ENCODE measurements at places on chromosomes 1 and 21.

DNA sequence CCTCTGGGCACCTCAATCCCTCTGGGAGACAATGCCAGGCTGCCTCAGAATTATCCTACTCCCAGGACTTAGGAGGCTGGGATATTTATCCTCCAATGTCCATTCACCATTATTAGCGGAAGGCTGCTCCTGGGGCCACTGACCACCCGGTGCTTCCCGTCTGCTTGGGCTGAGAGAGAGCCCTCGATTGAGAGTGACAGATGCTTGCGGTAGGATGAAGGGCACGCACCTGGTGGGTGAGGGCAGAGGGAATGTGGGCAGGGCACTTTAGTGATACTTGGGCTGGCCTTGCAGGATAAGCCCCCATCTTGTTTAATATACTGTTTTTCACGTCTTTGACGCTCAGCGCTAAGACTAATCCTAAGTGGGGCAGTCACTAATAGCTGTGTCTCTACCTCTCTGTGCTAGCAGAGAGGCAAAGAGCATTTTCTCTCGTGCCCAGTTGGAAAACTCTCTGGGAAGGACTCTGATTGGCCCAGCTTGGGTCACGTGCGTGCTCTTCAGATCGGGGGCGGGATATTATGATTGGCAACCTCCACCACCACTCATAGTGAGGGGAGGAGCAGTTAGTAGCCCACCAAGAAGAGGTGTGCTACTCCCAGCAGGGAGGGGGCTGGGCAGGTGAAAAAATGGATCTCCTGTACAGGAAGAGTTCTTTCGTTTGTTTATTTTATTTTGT, 10.6 kb upstream of the PARS2 start:
- no peak for DNase-seq

DNA sequence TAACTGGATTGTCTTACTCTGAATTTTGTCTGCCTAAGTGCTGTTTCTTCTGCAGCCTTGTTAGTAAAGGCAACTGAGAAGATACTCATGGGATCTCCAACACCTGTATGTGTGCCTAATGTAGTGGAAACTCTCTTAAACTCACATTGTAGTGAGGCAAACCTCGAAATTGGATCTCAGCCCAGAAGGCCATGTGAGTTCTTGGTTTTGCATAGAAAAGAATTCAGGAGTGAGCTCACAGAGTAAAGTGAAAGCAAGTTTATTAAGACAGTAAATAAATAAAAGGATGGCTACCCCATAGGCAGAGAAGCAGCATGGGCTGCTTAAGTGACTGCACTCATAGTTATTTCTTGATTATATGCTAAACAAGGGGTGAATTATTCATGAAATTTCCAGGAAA, 1344.7 kb downstream of the NCAM2 start:
- no peak for DNase-seq

DNA sequence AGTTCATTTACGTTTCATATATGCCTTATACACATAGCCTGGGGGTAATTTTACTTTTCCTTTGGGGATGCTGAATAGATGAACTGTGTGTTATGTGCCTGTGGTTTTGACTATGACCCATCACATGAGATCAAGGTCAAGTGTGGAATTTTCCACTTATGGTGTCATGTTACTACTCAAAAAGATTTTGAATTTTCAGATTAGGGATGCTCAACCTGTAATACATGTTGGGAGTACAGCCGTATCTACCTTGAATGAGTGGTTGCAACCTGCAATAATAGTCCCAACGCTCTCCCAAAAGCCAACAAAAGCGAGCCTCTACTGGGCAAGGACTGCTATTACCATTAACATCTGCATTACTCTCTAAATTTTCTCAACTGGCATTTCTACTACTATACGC, 68.5 kb upstream of the SDC3 start:
- no peak for DNase-seq

GRCh38 chr1:77319036-77319705, 37.4 kb downstream of the AK5 start:
- DNase-seq, result no peak

DNA sequence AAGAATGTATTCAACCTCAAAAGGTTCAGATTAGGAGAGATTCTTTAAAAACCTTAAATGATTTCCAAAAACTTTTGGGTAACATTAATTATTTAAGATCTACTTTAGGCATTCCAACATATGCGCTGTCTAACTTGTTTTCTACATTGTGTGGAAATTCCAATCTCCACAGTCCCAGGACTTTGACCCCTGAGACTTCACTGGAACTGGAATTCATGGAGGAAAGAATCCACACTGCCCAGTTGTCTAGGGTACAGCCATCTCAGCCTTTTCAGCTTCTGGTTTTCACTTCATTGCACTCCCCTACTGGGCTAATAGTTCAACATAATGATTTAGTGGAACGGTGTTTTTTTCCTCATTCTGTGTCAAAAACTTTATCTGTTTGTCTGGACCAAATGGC, 161.5 kb downstream of the IER5 start:
- DNase-seq, result no peak

- DNase-seq, result no peak
Observed at GRCh38 chr1:151447696-151448095, 11.6 kb downstream of the POGZ start.

DNA sequence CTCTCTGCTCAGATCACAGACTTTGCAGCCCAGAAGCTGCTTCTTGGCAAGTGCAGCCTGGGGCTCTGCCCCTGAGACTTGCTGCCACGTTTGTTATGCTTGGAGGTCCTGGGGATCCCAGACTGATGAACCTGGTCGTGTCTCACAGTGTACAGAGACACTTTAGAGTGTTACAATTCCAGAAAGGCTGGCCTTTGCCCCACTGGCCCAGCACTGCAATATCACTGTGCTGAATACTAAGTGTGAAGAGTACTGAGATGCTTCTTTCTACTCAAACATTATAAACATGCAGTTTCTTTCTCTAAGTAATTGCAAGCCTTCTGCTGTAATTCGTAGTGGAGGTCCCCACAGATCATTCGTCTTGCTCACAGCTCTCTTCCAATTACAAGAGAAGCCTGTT, 133.2 kb downstream of the MAP3K21 start:
- no peak for DNase-seq

- no peak for DNase-seq
Observed at GRCh38 chr1:74811436-74812179, 78.7 kb downstream of the TYW3 start.

GRCh38 chr1:207755846-207756693, 4.2 kb downstream of the CD46 start:
- DNase-seq, result no peak

GRCh38 chr1:95197616-95198252, 36.3 kb upstream of the RWDD3 start:
- DNase-seq, result no peak

- peak; percentile 42 for DNase-seq
Observed at GRCh38 chr21:15514073-15514946, 215.5 kb upstream of the USP25 start.

- DNase-seq, result no peak
Observed at GRCh38 chr1:236168716-236169429, 26.5 kb downstream of the GPR137B start.

DNA sequence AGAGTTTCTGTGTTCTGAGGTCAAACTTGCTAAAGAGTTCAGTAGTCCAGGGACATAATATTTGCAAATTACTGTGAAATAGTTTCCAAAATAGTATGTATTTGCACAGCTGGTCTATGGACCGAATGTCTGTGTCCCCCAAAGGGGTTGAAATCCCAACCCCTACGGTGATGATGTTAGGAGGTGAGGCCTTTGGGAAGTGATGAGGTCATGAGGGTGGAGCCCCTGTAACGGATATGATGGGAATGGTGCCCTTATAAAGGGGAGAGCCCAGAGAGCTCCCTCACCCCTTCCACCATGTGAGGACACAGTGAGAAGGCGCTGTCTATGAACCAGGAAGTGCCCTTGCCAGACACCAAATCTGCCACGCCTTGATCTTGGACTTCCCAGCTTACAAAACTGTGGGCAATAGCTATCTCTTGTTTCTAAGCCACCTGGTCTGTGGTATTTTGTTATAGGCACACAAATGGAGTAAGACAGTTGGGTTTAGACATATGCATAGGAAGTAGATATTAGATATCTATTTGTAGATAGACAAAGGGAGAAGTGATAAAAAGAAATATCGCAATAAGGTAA, 21.7 kb downstream of the RNF187 start:
- no peak for DNase-seq

- DNase-seq, result no peak
Observed at GRCh38 chr1:90718411-90719329, 1.6 kb upstream of the BARHL2 start.

DNA sequence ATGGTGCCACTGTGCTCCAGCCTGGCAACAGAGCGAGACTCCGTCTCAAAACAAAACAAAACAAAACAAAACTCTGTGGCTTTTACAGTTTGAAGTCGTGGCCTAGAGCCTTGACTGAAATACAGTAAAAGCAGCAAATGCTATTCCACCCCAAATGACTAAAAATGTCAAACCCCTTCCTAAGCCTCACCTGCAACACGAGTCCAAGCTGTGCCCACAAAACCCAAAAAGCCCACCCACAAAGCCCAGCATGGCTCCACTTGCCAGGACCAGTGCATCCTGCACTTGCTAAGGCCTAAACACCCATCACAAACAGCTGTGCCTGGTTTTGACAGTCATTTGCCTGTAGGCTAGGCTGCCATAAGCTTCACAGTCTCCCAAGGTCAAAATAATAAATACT, 21.3 kb downstream of the VAV3 start:
- no peak for DNase-seq

- DNase-seq, result no peak
Observed at GRCh38 chr1:177966199-177966598, 3.7 kb downstream of the SEC16B start.

DNA sequence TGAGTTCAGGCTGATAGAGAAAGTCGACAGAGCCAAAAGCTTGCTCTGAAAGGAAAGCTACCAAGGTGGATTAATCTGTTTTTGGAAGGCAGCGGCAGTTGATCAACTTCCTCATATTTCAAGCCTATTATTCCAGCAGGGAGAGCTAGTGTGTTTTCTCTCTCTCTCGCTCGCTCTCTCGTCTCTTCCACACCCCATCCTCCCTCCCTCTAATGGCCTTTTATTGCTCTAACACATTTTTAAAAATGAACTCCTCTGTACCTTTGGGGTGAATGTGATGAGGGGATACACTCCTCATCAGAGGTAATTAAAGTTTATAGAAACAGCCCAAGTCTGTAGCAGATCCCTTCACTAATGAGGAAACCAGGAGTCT, 126.4 kb downstream of the CLIC6 start:
- DNase-seq, result no peak

- no peak for DNase-seq
Observed at GRCh38 chr1:56967355-56967754, 1.5 kb upstream of the C8B start.

DNA sequence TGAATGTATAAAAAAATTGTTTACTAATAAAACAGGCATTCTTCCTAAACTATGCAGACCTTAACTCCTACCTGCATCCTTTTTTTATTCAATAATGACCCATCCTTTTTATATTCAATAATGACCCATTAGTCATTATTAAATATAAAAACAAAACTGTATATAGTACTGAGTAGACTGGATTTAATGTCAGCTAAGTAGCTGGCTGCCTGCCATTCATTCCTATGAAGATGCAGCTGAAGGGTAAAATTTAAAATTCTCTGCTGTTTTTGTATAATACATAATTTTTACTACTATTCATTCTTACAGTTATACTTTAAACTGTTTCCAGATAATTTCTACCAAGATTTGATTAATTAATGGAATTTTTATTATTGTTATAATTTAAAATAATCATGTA, 79.3 kb downstream of the DENND1B start:
- DNase-seq, result no peak

DNA sequence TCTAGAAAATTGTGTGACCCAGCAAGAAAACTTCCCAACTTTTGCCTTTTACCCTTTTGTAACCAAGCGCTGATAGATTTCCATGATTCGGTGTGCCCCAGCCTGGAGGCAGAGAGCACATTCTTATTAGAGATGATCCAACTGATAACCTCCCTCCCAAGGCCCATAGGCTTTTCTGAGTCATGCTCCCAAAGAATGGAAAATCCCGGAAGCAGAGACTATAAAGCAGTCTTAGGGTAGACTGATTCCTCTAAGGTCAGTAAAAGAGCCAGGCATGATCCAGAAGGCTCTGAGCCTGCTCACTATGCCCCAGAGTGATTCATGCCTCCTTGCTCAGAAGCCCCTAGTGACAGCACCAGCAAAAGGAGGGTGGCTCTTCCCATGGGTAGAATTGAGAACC, 4.3 kb downstream of the CAMK1G start:
- DNase-seq, result no peak

GRCh38 chr1:91591175-91591974, 90.7 kb downstream of the CDC7 start:
- DNase-seq, result no peak

GRCh38 chr1:157279138-157279801, 141.1 kb upstream of the ETV3 start:
- DNase-seq, result no peak

- DNase-seq, result no peak
Observed at GRCh38 chr21:19197950-19198349, 794.4 kb upstream of the TMPRSS15 start.

- no peak for DNase-seq
Observed at GRCh38 chr1:60564916-60565750, 491.6 kb upstream of the C1orf87 start.

DNA sequence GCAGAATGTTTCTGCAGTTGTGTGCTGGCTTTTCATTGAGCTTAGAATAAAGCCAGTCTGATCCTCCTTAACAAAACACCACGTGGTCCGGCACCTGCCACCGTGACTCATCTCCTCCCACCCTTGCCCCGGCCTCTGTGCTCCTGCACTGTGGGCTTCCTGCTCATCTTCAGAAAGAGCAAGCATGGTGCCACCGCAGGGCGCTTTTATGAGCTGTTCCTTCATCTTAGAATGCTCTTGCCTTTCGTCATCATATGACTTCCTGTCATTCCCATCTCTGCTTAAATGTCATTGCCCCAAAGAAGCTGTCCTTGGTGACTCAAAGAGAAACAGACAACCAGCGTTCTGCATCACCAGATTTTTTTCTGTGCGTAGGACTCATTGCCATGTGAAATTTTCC, 117.8 kb downstream of the HHAT start:
- DNase-seq, result peak; percentile 52

DNA sequence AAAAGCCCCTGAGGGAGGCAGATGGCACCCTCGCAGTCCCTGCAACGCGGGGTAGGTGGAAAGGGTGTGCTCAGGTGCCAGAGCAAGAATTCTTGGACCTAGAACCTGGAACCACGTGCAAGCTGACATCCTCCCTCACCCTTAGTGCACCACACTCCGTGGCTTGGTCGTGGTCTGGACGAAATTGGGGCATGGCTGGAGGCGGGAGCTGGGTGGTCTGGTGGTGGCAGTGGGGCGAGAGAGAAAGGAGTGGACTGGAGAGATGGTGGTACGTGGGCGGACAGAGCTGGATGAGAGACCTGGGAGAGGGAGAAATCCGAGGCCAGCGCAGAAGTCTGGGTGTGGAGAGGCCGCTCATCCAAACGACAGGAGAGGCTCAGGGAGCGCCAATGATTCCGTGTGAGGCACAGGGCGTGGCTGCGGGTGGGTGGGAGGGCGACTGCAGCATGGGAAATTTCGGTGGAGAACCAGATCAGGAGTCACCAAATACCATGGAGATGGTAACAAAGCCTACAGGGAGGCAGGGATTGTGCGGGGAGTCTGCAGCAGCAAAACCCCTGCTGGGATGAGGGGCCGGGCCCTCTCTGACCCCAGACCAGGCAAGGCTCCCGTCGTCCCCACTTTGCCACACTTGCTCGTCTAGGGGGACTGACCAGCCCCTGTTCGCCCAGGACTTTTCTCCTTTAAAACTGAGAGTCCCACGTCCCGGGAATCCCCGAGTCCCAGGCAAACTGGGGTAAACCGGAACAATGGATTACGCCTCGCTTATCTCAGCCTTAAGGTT, 31.9 kb downstream of the CDCP2 start:
- no peak for DNase-seq

Measured in T follicular helper cell (primary cell).